ENCODE measurements at places on chromosomes 13 and 19.
A peak's percentile ranks its signal among the peaks of the same experiment; 100 is the strongest.

- no peak for DNase-seq
These were observed at the start of gene KLK11 for GRCh38 chr19:51026554-51026831. TSS of gene KLK11 (minus strand) at chr19:51026616. CDS start at chr19:51025631, 985 bp downstream.

- DNase-seq: no peak
These were observed 572.5 kb downstream of the LIG4 start for GRCh38 chr13:107642831-107643230.

GRCh38 chr19:54477650-54478049, 4.6 kb upstream of the CDC42EP5 start:
- no peak for DNase-seq

DNA sequence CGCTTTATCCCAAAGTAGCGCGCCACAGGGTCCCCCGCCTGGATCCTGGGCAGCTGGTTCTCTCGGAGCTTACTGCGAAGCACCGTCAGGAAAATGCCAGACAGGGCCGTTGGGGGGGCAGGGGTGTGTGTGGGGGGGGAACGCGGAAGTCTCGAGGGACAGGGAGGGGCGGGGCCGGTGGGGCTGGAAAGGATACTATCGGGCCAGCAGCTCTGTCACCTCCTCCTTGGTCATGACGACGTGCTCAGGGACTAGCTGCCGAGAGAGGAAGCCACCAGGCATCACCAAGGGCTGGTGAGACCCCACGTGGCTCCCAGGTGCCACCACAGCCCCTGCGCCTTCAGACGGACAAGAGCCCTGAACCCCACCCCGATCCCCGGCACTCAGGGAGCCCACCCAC, 5.3 kb downstream of the POLR2E start:
- DNase-seq: no peak

GRCh38 chr19:57708641-57709361, at the start of gene ZNF154:
TSS of gene ZNF154 (minus strand) at chr19:57709204. CDS start at chr19:57708971, 233 bp downstream.
- peak; percentile 45 for DNase-seq

- no peak for DNase-seq
These were observed 5.5 kb downstream of the DPP9 start for GRCh38 chr19:4717966-4718701.

- DNase-seq: no peak
These were observed 1.9 kb upstream of the C1QTNF9 start for GRCh38 chr13:24307211-24308067.

GRCh38 chr19:55259540-55260210, 858 bp upstream of the PPP6R1 start:
- DNase-seq: no peak

GRCh38 chr13:84524586-84524985, 642.3 kb upstream of the SLITRK1 start:
- DNase-seq: no peak

DNA sequence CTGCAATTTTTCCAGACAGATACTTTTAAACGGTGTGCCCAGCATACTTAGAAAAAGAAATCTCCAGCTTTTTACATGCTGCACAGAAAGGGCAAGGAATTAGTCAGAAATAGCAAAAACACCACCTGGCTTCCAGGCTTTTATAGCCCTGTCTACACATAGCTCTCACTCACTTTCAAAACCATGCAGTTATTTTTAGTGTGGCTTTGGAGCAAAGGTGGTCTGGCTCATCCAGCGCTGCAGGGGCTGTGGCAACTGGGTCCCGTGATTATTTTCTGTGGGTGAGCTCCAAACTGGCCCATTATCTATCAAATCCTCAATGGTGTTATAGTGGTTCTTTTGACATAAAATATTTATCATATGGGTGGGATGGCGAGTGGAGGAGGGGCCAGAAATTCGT, 57.0 kb downstream of the COL4A2 start:
- DNase-seq: no peak

DNA sequence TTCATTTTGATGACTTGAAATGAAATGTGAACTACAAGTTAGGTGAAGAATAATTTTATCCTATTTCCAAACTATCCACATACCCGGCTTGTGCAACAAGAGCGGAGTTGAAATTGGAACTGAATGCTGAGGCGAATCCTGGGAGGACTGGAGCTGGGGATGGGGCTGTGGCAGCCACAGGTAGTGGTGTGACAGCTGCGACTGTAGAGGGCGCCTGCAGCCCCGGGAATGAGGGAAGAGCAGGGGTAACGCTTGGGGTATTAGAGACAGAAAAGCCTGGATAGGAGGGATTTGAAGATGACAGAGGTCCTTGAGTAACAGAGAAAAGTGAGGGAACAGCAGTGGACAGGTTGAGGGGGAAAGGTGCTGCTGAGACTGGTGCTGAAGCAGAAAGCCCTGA, 22.0 kb upstream of the STOML3 start:
- DNase-seq: no peak

DNA sequence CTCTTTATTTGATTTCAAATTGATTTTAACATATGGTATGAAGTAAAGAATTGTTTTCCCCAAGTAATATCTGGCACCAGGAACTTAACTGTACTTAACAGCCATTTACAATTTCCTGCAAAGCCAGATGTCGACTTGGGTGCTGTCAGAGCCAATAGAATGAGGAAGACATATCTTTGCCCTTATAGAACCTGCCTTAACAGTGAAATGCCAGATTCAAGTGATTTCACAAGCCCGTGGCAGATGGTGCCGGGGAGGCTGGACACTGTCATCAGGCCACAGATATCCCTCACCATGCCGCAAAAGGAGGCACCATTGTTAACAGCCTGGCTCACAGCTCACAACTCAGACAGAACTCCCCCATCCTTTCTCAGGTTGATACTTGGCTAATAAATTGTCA, 48.7 kb downstream of the ESD start:
- DNase-seq: no peak

- DNase-seq: no peak
These were observed 646 bp downstream of the ZNF567 start for GRCh38 chr19:36688058-36688457.

DNA sequence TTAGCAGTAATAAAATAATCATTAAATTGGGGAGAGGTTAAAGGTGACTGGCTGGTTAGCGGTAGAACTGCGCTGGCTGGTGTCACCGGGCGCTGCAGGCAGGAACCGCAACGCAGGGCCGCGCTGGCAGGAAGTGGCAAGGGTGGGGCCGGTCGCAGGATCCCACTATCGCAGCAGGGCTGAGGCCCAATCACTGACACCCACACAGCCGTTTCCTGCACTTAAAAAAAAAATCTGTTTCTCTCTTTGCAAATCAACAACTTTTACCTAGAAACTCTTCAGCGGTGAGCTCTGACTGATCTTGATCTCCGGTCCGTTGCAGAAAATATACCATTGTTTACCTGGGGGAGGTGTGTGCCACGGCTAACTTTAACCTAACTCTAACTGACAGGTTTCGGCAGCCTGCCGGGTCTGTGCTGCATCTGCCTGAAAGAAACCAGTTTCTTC, 46.9 kb downstream of the KLF2 start:
- DNase-seq: peak; percentile 65

DNA sequence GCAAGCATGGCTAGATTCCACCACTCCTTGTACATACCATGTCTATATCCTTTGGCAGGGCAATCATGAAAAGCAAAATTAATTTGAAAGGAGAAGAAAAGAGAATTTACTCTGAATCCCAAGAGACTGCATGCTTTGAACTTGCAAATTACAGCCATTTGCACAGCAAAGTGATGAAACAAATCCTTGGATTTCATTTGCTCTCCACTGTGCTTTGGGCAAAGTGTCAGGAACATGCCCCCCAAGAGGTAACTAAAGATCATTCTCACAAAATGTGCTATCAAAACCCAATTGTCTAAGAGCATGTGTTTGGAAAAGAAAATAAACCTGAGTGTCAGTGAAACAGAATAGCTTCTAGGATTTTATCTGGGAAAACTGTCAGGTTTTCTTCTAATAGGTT, 298.5 kb downstream of the GPC6 start:
- no peak for DNase-seq

- no peak for DNase-seq
These were observed 54.0 kb upstream of the DOCK9 start for GRCh38 chr13:99031832-99032231.

- no peak for DNase-seq
These were observed 77.4 kb upstream of the PCDH8 start for GRCh38 chr13:52925775-52926285.
